ENCODE measurements at places on chromosomes 11 and 22. TPM values are rescaled to one million over a fixed set of nuclear protein-coding genes. Genes with fewer than 3 reads are reported as not detected.

DNA sequence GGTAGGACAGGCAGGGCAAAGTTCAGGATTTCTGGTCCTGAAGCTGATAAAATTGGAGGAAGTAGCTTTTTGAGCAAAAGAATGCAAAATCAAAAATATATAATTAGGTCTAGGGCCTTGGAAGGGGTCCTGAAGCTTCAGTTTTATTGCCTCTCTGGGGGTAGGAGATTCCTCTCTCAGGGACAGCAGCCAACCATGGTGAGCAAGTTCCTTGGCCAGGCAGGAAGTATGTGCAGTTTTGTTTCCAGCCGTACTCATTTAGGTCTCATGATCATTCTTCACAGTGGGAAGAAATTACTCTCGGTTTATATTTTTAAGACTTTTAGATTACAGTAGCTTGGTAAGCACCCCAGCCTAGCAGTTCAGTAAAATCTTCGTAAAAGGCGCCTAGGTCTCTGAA lies 2.9 kb upstream of the RAB38 start:
- DNase-seq = no peak

DNA sequence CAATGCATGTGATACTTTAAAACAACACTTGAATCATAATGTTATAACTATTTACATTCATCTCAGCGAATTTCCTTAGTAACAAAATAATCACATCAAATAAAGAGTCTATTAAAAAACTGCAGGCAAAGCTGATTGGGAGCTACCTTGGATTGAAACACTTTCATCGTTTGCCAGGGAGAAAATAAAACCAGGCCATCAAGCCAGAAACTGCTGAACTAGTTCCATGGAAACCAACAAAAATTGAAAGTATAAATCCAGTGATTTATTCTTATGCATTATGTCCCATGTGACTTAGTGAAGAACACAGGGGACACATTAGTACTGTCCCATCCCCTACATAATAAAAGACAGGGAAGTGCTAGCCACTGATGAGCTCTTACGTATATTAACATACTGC lies 21.7 kb downstream of the SLC35F2 start:
- DNase-seq = no peak

TCF20 gene
- total RNA-seq = 85.1 TPM

SCN4B gene
- not detected for total RNA-seq

GRCh38 chr11:72848846-72849466 lies 34.7 kb downstream of the ATG16L2 start:
- DNase-seq = no peak

DNA sequence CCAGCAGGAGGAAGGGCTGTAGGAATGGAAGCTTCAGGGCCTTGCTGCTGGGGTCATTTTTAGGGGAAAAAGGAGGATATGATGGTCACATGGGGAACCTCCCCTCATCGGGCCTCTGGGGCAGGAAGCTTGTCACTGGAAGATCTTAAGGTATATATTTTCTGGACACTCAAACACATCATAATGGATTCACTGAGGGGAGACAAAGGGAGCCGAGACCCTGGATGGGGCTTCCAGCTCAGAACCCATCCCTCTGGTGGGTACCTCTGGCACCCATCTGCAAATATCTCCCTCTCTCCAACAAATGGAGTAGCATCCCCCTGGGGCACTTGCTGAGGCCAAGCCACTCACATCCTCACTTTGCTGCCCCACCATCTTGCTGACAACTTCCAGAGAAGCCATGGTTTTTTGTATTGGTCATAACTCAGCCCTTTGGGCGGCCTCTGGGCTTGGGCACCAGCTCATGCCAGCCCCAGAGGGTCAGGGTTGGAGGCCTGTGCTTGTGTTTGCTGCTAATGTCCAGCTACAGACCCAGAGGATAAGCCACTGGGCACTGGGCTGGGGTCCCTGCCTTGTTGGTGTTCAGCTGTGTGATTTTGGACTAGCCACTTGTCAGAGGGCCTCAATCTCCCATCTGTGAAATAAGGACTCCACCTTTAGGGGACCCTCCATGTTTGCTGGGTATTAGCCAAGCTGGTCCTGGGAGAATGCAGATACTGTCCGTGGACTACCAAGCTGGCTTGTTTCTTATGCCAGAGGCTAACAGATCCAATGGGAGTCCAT lies 14.1 kb downstream of the IL10RA start:
- DNase-seq = no peak

C11orf65 gene
- 1.9 TPM for total RNA-seq

SERGEF gene
- 34.1 TPM for total RNA-seq

DNA sequence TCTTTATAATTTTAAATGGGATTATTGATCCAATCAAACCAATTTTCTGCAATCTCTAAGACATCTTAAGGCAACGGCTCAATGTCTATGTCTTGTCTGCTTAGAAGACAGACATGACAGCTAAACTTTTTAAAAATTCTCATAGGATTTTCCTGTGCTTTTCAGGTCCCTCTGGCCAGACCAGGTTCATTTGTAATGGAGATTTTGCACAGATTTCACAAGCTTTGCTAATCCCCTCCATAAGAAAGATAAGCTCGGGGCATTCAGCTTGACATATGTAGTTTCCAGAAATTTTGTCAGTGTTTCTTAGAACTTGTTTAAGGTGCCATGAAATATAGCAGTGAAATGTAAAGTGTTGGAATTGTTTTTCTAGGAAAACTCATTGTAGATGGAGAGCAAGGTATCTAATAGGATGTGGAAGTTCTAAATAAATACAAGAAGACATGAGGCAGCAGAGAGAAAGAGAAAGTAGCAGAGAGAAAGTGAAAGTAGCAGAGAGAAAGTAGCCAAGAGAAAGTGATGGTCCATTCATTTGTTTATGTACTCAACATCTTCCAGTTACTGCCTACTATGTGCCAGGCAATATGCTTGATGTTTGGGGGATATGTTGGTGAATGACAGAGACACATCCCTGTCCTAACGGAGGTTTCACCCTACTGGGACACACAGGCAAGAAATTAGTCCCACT lies 219.1 kb upstream of the ARHGAP42 start:
- DNase-seq = no peak

DNA sequence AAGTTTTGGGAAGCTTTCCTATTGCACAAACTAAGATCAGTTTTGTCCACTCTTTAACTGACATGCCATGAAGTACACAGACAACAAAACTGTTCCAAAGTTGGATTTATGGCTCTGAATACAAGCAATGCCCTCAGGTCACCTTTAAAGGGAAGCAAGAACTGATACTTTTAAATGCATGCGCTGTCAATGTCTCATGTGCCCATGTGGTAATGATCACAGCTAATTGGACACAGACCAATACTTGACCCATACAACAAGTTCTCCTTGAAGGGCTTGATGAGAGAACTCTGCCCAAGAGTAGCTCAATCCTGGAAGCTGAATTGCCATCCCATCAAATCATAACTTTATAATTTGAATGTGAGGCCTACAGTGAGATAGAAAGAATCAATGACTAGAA lies 624.9 kb downstream of the ETS1 start:
- DNase-seq = no peak

DNA sequence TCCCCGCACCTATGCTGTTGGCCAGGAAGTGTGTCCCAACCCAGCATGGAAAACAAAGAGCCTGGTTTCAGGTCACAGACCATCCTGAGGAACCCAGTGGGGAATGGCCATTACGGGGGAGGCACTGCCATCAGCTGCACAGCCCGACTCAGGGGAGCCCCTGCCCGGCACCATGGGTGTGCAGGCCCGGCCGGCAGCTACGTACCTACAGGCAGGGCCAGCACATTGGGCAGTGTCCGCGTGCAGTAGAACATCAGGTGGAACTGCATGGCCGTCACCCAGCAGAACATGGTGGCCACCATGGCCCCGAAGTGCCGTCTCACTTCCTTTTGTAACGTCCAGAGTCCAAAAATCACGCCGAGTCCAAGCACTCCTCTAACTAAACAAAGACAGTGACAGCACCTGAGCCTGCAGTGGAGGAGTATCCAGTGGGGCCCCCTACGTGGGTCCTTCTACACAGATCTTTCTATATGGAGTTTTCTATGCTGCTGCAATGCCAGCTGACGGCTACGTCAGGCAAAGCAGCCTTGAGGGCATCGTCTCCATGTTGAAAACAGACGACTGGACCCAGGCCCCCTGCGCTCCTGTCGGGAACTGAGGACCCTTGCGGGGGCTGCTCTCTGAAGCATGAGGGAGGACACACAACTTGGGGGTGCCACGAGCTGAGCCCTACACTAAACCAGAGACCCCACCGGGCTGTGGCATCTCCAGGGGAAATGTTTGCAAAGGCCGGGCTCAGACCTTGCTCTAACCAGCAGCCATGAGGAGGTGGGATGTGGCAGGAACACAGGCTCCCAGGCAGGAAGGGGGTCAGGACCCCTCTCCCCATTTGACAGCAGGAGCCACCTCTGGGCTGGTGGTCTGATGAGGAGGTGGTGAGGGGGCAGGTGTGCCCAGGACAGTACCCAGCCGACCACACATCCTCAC lies 7.7 kb downstream of the ALG12 start:
- no peak for DNase-seq

DNA sequence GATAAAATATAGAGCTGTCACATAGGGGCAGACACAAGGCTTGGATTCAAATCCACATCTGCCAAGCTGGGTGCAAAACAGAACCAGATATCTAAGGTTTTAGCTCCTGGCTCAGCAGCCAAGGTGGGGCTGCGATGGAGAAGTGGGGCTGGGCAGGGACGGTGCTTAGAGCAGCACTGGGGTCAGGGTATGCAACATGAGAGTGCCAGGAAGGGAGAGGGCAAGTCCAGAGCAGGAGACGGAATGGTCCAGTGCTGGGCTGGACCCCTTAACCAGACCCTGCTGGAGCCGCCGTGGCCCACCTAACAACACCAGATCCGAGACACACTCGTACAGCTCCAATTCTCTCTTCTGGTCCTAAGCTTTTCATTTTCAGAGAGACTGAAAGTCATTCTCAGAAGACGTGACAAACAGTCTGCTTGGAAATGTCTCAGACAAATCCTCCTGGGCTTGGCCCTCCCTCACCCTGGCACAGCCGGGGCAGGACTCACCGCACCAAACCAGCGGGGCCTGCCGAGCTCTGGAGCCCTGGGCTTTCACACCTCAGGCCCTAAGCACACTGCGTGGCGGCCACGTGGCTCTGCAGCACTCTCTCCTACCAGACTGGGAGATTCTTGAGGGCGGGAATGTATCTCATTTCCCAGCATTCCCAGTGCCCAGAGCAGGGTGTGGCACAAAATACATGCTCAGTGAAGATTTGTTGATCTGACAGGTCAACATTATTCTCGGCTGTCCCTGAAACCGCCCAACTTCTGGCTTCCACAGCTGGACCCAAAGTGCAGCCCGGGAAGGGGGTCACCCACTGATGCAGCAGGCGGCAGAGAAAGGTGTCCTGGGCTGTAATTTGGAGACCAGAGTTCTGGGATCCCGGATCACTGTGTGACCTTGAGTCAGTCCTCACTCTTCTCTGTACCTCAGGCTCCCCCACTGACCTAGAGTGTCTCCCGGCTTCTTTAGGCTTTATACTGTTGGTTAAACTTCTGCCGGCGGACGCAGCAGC lies 11.6 kb downstream of the LRRC32 start:
- peak; percentile 12 for DNase-seq

TESMIN gene
- 23.9 TPM for total RNA-seq

DNA sequence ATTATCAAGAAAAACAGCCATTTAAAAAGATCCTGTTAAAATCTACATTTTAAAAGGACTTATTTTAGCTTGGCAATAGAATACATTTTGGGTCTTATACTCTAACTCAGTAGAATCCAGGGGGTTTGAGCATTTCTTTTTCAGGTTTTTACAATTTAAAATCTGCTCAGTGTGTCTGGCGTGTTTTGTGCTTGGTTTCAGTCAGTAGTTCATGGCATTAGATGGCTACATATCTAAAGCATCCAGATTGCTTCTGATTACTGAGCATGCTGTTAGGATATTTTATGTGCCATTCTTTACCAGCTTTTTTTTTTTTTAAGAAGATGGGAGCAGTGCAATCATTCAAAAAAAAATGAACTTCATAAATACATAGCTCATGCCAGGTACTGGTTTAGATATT lies 566.1 kb upstream of the LARGE1 start:
- no peak for DNase-seq

ANO9 gene
- total RNA-seq = 27.6 TPM

DNA sequence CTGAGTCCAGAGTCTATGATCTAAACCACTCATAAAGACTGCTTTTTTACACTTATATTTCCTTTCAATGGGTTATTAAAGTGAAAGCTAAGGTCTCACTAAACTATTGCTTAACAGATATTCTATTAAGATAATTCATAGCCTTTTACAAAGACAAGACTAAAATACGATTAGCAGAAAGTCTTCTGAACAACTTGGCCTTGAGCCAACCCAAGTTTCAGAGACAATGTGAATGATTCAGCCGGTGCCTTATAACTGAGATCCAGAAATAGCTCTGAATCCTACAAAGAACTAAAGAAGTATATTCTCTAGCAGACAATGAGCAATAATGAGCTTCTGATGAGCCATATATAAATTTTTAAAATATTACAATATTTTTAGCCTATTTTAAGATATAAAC lies 41.5 kb upstream of the CARD18 start:
- DNase-seq = no peak

DNA sequence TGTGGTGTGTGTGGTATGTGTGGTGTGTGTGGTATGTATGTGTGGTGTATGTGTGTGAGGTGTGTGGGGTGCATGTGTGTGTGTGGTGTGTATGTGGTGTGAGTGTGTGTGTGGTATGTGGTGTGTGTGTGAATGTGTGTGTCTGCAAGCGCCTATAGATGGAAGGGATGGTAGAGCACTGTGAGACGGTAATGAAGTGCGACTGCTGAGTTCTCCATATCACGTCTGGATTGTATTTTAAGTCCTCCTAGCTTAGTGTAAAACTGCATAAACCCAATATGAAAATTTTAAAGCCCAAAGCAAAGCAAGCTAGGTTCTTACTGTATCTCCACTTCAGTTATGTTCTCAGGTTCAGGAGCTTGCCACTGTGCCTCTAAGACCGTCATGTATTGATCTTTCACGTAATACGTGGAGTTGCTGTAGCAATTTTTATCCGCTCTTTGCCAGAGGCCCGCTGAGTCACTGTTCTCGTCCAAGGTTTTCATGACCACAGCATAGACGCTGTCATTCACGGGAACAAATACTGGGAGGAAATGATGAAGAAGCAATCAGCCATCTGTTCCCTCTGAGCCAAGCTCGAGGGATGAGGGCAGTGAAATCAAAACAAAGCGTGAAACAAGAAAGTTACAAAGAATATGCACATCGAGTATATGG lies 5.5 kb downstream of the PLET1 start:
- no peak for DNase-seq

- no peak for DNase-seq
Measured at GRCh38 chr11:117879516-117880480, 3.3 kb upstream of the FXYD6 start.

GRCh38 chr11:74672956-74673692 lies 58.1 kb downstream of the CHRDL2 start:
- peak; percentile 87 for DNase-seq

LGALS12 gene
- not detected for total RNA-seq

PKDREJ gene
- not detected for total RNA-seq

CCDC81 gene
- total RNA-seq = 1.1 TPM

PRMT3 gene
- 23.6 TPM for total RNA-seq

TRIM5 gene
- total RNA-seq = 20.5 TPM
